Fibroblast of lung (primary cell): ENCODE measurements at places on chromosomes 1 and 21.

DNA sequence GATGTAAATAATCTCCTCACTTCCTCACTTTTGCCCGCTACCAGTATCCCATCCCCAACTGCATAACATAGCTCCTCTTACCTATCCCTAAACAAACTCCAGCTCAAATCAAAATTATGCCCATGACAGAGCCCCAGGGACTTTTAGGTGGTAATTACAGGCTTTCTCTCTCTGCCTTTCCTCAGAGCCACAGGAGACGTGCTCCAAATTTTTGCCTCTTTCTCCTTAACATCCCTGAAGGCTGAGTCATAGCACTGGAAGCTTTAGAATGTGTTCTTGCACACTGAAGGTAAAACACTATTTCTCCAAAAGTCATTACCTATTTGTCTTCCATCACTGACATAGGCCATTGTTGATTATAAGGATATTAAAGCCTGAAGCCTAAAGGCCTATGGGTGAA, 263.5 kb upstream of the PLD5 start:
- peak; percentile 36 for DNase-seq

DNA sequence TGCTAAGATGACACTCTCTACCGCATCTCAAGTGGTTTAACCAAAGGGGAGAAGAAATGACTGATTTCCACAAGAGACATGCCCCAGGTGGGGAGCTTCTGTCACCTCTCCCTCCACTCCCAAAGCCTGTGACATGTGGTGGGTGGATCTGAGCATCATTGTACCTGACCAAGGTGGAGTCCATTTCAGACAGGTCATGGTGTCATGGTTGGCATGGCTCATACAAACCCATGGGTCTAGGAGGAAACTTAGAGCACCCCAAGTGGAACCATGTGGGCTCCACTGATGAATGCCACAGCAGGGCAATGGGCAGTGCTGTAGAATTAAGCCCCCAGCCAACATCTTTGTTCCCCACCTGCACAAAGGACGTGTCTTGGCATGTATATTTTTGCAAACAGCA, 131.5 kb upstream of the EDN2 start:
- no peak for DNase-seq

- no peak for DNase-seq
Measured at GRCh38 chr1:8847990-8848389, 30.5 kb downstream of the ENO1 start.

- peak; percentile 36 for DNase-seq
Measured at GRCh38 chr1:66197785-66198184, 336.2 kb upstream of the SGIP1 start.

DNA sequence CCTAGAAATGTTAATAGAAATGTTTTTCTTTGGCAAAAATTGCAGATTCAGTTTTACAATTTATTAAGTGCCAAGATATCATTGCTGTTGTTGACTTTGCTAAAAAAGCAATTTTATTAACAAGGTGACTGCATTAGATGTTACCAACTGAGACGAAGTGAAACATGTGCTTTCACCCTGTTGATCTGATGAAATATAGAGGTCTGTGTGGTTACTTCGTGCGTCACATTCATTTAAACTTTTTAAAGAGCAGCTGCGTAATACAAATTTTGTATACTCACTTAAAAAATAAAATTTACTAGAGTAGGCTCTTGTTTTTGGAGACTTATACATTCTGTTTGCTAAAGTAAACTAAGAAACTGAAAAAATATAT, 465.7 kb downstream of the USP25 start:
- DNase-seq = peak; percentile 86

GRCh38 chr1:970242-970972, 4.1 kb downstream of the PLEKHN1 start:
- no peak for DNase-seq

DNA sequence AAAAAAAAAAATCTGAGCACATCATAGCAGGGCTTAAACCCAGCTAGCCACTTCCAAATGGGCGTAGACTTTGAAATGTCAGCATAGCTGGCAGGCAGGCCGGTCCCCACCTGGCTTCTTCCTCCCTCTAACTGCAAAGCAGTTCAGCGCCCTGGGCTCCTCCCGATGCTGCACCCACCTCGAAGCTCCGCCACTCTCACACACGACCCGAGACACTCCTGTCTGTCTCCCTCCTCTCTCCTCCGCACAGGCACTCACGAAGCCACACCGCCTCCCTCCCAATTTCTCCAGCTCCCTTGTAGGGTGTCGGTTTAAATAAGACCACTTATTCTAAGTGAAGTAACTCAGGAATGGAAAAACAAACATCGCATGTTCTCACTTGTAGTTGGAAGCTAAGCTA, 301.3 kb downstream of the NPHP4 start:
- no peak for DNase-seq

DNA sequence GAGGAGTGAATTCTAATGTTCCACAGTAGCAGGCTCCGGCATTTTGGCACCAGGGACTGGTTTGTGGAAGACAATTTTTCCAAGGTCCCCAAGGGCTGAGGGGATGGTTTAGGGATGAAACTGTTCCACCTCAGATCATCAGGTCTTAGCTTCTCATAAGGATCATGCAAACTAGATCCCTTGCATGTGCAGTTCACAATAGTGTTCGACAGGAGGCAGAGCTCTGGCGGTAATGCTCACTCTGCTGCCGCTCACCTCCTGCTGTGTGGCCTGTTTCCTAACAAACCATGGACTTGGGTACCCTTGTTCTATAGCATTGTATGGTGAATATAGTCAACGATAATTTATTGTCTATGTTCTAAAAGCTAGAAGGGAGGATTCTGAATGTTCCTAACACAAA, 16.6 kb downstream of the CRNN start:
- DNase-seq = no peak

DNA sequence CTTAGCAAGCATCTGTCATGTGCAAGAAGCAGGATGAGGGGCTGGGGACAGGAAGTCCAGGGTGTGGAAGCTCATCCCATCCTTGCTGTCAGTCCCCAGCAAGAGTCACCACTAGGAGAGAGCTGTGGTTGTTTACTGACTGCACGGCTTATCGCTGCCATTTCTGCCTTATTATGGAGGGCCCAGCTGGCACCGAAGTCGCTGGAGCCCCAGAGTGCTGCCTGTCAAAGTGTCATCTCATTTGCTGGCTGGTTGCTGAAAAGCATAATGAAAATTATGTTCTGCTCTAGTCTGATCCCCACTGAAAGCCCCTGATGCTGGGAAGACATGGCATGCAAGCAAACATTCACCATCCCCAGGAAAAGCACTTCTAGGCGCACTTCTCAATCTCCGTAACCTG, 642.7 kb downstream of the NPHP4 start:
- DNase-seq = no peak

- peak; percentile 79 for DNase-seq
Measured at GRCh38 chr1:85307987-85308832, 31.8 kb upstream of the BCL10 start.
